Thyroid gland (tissue), 4 donors: ENCODE measurements at places on chromosomes 16 and 17. TPM values are rescaled to one million over a fixed set of nuclear protein-coding genes. Genes with fewer than 3 reads are reported as not detected.

GRCh38 chr17:72110231-72110941 lies 10.4 kb upstream of the SOX9 start:
- H3K4me1 ChIP-seq = no peaks in the 10 kb centered on the region
- no peaks in the 10 kb centered on the region for H3K36me3 ChIP-seq
- no peak overlapping the region for H3K27ac ChIP-seq
- no peak overlapping the region for H3K4me3 ChIP-seq

DNA sequence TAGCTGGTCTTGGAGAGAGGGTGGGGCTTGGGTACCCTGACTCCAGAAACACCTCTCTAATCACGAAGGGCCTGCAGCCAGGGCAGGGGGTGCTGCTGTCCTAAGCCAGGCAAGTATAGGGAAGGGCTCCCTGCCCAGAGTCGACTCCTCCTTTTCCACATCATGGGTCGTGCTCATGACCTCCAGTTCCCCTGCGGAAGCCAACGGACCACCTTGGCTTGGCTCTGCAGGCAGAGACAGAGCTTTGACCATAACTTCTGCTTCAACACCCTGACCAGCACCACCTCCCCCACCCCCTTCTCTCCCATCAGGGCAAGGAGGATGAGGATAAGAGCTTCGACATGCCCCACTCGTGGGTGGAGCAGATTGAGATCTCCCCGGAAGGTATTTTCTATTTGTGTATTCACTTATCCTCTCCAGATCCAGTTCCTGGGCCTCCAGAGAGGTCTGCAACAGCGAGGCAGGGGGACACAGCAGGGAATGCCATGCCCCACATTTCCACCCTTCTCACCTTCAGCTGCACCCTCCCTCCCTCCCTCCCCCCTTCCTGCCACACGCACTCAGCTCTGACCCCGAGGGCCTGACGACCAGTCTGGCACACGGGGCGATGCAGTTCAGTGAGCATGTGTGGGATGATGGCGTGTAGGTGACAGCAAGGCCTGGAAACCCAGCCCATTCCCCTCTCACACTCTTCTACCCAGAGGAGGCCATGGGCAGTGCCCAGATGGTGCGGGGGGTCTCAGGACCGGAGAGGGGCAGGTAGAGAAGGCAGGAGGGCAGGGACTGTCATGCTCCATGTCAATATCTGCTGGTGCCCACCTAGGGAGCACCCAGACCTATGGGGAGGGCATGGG lies 14.0 kb upstream of the KATNB1 start:
- no peaks in the 10 kb centered on the region for H3K36me3 ChIP-seq
- H3K4me1 ChIP-seq = no peaks in the 10 kb centered on the region
- H3K4me3 ChIP-seq = no peak overlapping the region
- DNase-seq = no peak
- no peaks in the 10 kb centered on the region for H3K27me3 ChIP-seq

NPIPA8 gene
- 42.0 TPM for total RNA-seq

DNA sequence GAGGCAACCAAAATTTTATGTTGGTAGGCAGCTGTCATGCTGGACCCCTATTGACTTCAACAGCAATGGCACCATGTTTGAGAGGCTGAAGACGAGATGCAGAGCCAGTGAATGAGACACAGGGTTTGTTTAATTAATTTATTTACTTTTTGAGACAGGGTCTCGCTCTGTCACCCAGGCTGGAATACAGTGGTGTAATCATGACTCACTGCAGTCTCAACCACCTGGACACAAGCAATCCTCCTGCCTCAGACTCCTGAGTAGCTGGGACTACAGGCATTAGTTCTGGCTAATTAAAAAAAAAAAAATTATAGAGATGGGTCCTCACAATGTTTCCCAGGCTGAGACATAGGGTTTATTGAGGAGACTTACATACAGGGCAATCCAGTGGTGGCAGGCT lies 36.2 kb upstream of the PPM1D start:
- no peak for DNase-seq
- H3K4me3 ChIP-seq = no peak overlapping the region
- no peaks in the 10 kb centered on the region for H3K27me3 ChIP-seq
- H3K36me3 ChIP-seq = no peaks in the 10 kb centered on the region

DNA sequence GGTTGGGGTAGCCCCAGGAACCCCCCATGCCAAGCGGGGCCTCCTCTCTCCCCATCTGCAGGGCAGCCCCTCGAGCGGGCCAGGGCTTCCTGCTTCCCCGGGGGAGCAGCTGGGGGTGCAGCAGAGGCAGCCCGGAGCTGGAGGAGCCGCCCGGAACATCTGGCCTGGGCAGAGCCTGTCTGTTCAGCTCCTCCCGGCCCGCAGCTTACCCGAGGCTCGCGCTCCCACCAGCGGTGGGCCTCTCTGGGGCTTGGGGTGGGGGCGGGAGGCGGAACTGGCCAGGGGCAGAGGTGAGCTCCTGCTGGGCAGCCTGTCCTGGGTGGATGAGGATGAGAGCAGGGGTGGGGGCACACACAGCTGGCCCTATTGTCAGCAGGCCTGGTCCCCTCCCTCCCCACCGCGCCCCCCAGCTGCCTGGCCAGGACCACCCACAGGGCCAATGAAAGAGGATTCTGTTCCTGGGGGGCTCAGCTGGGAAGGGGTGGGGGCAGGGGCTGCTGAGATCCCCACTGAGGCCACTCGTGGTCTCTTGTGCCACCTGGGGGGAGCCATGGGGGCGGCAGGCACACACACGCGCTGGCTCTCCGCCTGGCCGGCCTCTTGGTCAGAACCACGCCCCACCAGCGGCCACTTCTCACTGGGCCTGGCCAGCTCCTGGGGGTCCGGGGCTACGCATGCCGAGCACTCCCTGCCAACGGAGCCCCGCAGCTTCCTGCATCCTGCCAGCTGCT lies 34.7 kb downstream of the BAHCC1 start:
- peaks cover 53% of the 10 kb centered on the region for H3K4me1 ChIP-seq
- no peak overlapping the region for H3K4me3 ChIP-seq
- H3K36me3 ChIP-seq = no peaks in the 10 kb centered on the region
- DNase-seq = peak; percentile 88

AATK gene
- 8.6 TPM for total RNA-seq

ACSM2A gene
- 0.56 TPM for total RNA-seq

DNA sequence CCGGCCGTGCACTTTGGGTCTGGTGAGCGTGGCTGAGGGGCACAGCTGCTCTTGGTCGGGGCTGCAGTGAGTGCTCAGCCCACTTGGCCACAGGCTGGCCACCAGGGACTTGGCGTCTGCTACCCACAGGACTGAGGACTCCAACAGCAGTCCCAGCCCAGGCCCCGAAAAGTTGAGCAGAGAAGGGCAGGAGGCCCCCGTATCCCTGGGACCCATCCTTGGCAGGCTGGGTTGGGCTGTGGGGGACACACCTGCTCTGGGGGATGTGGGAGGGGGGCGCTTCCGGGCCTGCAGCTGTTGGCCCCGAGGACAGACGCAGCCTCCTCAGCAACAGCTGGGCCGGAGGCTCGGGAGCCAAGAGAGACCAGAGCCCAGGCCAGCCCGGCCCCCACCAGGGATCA lies 19.4 kb upstream of the SSTR5 start:
- H3K27me3 ChIP-seq = peaks cover 7% of the 10 kb centered on the region
- H3K4me3 ChIP-seq = no peak overlapping the region
- H3K4me1 ChIP-seq = peaks cover 3% of the 10 kb centered on the region
- no peak for DNase-seq
- H3K36me3 ChIP-seq = no peaks in the 10 kb centered on the region

HSD17B1 gene
- 2.3 TPM for total RNA-seq

ATP2C2 gene
- total RNA-seq = 12.9 TPM

- H3K27me3 ChIP-seq = no peaks in the 10 kb centered on the region
- no peak overlapping the region for H3K27ac ChIP-seq
- no peaks in the 10 kb centered on the region for H3K36me3 ChIP-seq
- no peak overlapping the region for H3K4me3 ChIP-seq
- DNase-seq = peak; percentile 10
- peaks cover 18% of the 10 kb centered on the region for H3K4me1 ChIP-seq
These were observed 643.2 kb downstream of the WWOX start for GRCh38 chr16:78742501-78743283.

MFAP4 gene
- total RNA-seq = 43.6 TPM

KIFC3 gene
- total RNA-seq = 134 TPM

NXPH3 gene
- 1.4 TPM for total RNA-seq

KRT33A gene
- not detected for total RNA-seq

CES5A gene
- not detected for total RNA-seq

DNA sequence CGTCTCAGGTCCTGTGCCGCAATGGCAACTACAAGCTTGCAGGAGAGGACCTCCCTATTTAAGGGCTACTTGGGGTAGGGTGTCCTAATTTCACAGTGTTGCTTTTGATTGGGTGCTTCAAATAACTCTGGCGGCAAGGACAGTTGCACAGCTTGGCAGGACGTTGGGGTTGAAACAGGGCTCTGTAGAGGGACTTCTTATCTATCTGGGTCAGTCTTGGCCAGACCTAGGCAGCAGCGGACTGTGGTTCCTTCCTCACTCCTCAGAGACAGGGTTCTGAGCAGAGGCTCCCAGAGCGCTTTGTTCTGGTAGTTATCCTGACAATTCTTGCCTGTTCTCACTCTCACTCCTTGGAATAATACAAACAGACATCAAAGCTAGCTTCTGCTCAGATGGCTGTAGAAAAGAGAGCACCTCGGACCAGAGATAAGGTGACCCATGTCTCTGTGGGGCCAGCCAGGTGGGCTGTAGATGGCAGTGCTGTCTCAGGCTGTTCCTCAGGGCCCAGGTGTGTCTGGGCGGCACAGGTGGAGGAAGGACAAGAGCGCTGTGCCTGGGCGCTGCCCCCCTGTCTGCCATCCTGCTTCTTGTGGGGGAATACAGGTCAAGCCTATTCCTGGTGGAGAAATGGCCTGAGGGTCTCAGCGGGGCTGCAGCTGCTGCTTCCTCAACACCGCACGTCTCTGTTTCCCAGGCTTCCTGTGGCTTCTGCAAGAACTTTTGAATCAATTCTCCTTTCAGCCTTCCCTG lies 61.0 kb downstream of the PLD6 start:
- no peaks in the 10 kb centered on the region for H3K27me3 ChIP-seq
- no peak overlapping the region for H3K4me3 ChIP-seq
- H3K27ac ChIP-seq = no peak overlapping the region
- DNase-seq = no peak
- no peaks in the 10 kb centered on the region for H3K4me1 ChIP-seq

DNA sequence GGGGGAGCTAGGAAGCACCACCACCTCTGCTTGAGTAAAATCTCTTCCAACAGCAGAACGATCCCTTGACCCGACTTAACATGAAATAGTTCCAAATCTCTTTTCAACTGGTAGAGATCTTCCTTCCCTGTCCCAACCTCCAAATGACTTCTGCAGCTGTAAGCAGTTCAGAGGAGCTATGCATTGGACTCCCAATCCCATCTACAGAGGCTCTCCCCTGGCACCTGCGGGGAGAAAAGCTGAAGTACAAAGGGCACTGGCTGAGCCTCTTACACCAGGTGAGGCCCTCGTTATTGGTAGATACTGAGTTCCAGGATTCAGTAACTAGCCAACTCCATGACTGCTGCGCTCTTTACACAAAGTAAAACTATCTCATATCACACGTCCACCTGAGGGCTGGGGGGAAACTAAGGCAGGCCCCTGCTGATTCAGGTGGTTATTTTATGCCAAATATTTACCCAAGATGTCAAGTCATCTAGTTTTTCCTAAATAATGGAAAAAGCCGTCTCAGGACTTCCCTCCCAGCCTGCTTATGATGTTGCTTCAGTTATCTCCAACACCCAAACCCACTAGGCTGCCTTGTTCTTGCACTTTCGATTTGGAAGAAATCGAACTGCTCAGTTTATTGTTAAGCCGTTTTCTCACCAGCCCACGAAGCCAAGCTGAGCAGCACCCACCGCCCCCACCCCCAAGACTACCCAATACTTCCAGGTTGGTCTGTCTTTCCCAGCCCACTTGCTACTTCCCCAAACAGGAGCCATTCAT lies 3.2 kb downstream of the ACTG1 start:
- H3K36me3 ChIP-seq = peaks cover 31% of the 10 kb centered on the region
- peaks cover 22% of the 10 kb centered on the region for H3K4me1 ChIP-seq
- H3K4me3 ChIP-seq = peak overlapping the region; percentile 97
- no peaks in the 10 kb centered on the region for H3K27me3 ChIP-seq
- DNase-seq = no peak

STH gene
- total RNA-seq = not detected

DNA sequence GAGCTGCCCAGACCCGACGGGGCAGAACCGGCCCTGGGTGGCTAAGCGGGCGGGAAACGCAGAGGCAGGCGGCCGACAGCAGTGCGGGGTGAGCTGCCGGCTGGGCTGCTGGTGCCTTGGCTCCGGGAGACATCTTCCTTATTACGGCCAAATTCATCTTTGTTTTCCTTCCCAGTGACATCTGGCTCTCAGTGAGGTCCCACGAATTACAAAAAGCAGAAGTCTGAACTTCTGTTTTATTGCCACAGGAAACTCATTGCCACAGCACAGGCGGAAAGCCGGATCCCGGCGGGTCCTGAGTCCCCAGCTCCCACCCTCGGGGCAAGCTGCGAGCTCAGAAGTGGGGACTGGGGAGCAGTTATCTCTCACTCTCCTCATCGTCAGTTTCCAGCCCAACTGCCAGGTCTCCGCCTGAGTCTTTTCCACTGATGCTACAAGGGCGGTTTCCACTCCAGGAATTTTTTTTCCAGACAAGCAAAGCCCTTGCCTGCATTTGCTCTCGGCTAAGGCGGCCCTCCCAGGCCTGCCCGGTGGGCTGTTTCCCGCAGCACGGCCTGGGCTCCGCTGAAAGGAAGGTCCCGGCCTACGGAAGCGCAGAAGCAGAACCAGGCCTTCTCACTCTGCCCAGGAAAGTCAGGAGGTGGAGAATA lies 40.3 kb downstream of the CBFA2T3 start:
- H3K27ac ChIP-seq = no peak overlapping the region
- no peaks in the 10 kb centered on the region for H3K27me3 ChIP-seq
- no peak overlapping the region for H3K4me3 ChIP-seq
- no peaks in the 10 kb centered on the region for H3K36me3 ChIP-seq

- no peak for DNase-seq
- peaks cover 22% of the 10 kb centered on the region for H3K4me1 ChIP-seq
- H3K27ac ChIP-seq = no peak overlapping the region
- H3K36me3 ChIP-seq = no peaks in the 10 kb centered on the region
These were observed 3.8 kb downstream of the TNRC6C start for GRCh38 chr17:77962348-77962747.

DNA sequence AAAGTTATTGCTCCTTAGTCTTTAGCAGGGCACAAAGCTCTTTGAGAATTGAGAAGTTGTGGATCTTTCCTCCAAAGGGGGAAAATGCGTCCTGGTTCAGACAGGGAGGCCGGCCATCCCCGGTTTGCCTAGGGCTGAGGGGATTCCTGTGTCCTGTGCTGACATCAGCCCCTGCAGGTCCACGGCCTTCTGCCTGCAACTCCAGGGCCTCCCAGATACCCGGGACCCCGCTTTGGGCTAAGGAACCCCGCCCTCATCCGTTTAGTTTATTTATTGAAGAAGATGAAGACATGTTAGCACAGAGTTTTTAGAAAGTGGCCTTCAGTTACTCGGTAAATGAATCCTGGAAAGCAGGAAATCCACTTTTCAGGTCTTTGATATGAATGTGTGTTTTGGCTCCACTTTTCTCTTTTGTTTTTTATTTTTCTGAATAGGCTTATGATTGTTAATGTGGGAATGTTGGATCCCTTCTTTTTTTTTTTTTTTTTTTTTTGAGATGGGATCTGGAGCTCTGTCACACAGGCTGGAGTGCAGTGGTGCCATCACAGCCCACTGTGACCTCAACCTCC lies 65.6 kb downstream of the CRISPLD2 start:
- no peak for DNase-seq
- H3K27me3 ChIP-seq = no peaks in the 10 kb centered on the region
- H3K36me3 ChIP-seq = no peaks in the 10 kb centered on the region
- no peak overlapping the region for H3K4me3 ChIP-seq
- H3K4me1 ChIP-seq = peaks cover 15% of the 10 kb centered on the region

GRCh38 chr17:3485481-3486068 lies 9.8 kb downstream of the ASPA start:
- no peaks in the 10 kb centered on the region for H3K36me3 ChIP-seq
- no peak overlapping the region for H3K27ac ChIP-seq
- H3K4me3 ChIP-seq = no peak overlapping the region
- DNase-seq = no peak
- H3K27me3 ChIP-seq = no peaks in the 10 kb centered on the region
